ENCODE measurements at places on chromosomes 4 and X.
A peak's percentile ranks its signal among the peaks of the same experiment; 100 is the strongest.

- no peaks in the 10 kb centered on the region for H3K4me1 ChIP-seq
- no peak for DNase-seq
- H3K4me3 ChIP-seq: no peak overlapping the region
Measured at GRCh38 chr4:31097999-31098398, 377.8 kb downstream of the PCDH7 start.

GRCh38 chr4:2937146-2937857 lies 25.9 kb downstream of the NOP14 start:
- H3K36me3 ChIP-seq: peaks cover 24% of the 10 kb centered on the region
- peak overlapping the region; percentile 79 for H3K27ac ChIP-seq
- H3K4me3 ChIP-seq: peak overlapping the region; percentile 89
- DNase-seq: no peak

DNA sequence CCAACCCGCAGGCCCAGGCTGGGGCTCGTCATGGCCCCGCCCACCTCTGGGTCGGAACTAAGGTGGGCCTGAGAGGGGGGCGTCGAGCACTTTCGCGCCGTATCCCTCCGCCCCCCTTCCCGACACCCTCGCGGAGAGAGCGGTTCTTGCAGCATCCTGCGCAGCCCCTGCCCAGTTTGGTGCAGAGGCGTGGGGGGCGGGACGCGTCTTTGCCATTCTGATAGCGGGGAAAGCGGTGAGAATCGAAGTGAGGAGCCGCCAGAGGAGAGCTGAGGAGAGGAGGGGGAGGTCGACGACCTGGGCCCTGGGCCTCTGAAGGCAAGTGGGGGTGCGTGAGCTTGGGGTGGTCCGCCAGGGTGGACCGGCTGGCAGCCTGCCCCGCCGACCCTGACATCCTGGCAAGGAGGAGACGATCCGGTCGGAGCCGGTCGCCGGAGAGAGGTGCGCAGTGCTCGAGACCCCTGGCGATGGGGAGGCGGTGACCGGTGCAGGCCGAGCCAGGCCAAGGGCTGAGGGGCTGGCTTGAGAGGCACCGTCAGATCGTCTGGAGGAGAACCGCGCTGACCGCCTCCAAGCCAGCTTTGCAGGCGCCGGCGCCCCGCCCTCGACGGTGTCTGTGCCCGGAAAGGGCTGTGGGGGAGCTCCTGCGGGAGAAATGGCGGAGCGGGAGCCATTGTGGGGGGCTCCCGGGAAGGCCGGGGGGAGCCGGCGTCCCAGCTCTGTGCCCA lies 25.5 kb downstream of the GPRASP3 start:
- peak; percentile 12 for DNase-seq
- H3K4me3 ChIP-seq: peak overlapping the region; percentile 83
- no peaks in the 10 kb centered on the region for H3K36me3 ChIP-seq
- no peak overlapping the region for H3K27ac ChIP-seq
- H3K4me1 ChIP-seq: peaks cover 9% of the 10 kb centered on the region

GRCh38 chr4:92305148-92305877 lies 1.5 kb downstream of the GRID2 start:
- no peak overlapping the region for H3K27ac ChIP-seq
- no peaks in the 10 kb centered on the region for H3K36me3 ChIP-seq
- no peak for DNase-seq
- H3K27me3 ChIP-seq: peaks cover 33% of the 10 kb centered on the region
- peaks cover 8% of the 10 kb centered on the region for H3K4me1 ChIP-seq

GRCh38 chrX:39809331-39809730 lies 288.4 kb downstream of the BCOR start:
- DNase-seq: no peak
- no peak overlapping the region for H3K27ac ChIP-seq
- peaks cover 24% of the 10 kb centered on the region for H3K4me1 ChIP-seq
- H3K4me3 ChIP-seq: no peak overlapping the region
- peaks cover 7% of the 10 kb centered on the region for H3K36me3 ChIP-seq
- H3K27me3 ChIP-seq: peaks cover 27% of the 10 kb centered on the region

Measured in activated T-cell treated with anti-CD3 and anti-CD28 coated beads, Interleukin-2, amount 50 U/mL, for 72 hours (primary cell).